ENCODE measurements at places on chromosomes 3 and 15. TPM values are rescaled to one million over a fixed set of nuclear protein-coding genes. Genes with fewer than 3 reads are reported as not detected.

SEMA5B gene
- total RNA-seq, result not detected

STAG1 gene
- total RNA-seq, result 17.9 TPM

PTPRG gene
- 27.2 TPM for total RNA-seq

CPLX3 gene
- total RNA-seq, result 0.48 TPM

CTNNB1 gene
- total RNA-seq, result 399 TPM

ZNF774 gene
- 0.91 TPM for total RNA-seq

ITIH4 gene
- total RNA-seq, result not detected

CKMT1B gene
- not detected for total RNA-seq

STRIT1 gene
- not detected for total RNA-seq

MASP1 gene
- 1.8 TPM for total RNA-seq

MME gene
- total RNA-seq, result 96.5 TPM

MINDY4B gene
- total RNA-seq, result not detected

TRIM71 gene
- total RNA-seq, result not detected

SPATA12 gene
- not detected for total RNA-seq

TF gene
- total RNA-seq, result 0.08 TPM

ROBO1 gene
- 47.8 TPM for total RNA-seq
